ENCODE measurements at places on chromosomes 1 and 21.

- DNase-seq, result no peak
Measured at GRCh38 chr21:42865776-42866160, 13.6 kb downstream of the WDR4 start.

GRCh38 chr21:44363278-44363677, 9.9 kb downstream of the TRPM2 start:
- no peak for DNase-seq

DNA sequence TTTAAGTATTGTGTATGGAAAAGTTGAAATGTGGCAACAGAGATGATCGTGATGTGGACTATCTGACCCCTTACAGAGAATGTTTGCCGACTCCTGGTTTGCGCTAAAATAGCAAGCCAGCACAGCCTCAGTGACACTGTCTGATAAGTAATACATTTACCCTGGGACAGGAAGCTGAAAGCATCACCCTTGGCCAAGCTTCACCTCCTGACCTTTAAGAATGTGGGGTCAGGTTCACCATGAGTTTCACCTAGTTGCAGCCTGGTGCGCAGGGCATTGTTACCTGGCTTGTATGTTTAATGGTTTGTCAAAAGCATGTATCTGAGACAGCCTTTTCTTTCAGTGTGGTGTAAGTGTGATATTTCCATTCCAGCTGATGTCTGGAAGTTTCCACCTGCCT, 29.2 kb downstream of the TRAF5 start:
- DNase-seq, result no peak

DNA sequence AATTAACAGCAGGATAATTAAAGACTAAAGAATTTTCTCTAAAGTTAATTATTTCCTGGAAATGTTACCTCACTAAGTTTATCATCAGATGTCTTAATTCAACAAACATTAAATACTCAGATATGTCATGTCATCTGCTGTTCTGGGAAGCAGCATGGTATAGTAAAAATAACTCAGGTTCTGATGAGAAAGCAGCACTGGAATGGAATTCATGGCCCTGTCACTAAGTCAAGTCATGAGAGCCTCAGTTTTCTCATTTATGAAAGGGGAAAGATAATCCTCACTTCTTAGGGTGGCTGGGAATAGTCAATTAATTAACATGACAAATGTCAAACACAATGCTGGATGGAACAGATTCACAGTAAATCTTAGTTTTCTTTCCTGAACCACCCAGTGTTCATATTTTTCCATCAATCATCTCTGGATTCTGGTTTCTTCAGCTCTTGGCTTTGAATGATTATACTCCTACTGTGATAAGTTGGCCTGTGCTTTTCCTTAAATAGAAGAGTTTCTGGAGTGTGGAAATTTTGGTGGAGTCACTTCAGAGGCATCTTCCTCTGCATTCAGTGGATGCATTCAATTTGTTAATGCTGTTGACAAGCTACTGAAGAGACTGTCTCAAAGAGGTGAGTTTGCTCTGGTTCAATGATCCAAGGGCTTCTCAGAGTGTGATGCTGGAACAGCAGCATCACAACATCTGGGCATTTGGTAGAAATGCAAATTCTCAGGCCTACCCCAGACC, 319.4 kb downstream of the KCNH1 start:
- DNase-seq, result no peak

GRCh38 chr21:33240404-33240803, 10.7 kb downstream of the IFNAR2 start:
- DNase-seq, result no peak

GRCh38 chr1:90768098-90768497, 51.0 kb upstream of the BARHL2 start:
- DNase-seq, result no peak

DNA sequence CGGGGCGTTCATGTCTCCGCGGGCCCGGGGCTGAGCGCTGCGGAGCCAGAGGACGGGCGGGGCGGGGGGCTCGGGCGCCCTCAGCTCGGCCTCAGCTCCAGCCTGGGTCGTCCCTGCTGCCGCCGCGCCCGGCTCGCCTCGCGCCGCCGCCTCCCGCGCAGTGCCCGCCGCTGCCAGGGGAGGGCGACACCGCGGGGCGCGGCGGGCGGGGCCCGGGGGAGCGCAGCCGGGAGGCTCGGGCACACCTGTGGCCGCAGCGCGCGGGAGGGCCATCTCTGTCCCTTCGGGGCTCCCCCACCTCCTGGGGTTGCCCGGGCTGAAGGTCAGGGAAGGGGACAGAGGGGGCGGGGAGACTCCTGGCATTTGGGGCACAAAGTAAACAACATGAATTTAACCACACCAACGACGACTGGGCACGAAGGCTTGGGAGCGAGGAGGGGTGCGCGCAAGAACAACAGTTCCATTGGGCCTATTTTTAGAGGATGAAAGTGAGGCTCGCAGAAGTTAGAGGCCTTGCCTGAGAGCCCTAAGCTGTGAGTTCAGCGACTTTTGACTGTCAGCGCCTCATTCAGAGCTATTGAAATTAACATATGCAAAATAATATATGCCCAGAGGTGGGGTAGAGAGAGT, at the start of gene FAM131C:
Gene FAM131C, minus strand, starts transcription at position 162 of the 630 bp plus-strand sequence. CDS start 209 bp downstream, outside the sequence.
- DNase-seq, result peak; percentile 7

DNA sequence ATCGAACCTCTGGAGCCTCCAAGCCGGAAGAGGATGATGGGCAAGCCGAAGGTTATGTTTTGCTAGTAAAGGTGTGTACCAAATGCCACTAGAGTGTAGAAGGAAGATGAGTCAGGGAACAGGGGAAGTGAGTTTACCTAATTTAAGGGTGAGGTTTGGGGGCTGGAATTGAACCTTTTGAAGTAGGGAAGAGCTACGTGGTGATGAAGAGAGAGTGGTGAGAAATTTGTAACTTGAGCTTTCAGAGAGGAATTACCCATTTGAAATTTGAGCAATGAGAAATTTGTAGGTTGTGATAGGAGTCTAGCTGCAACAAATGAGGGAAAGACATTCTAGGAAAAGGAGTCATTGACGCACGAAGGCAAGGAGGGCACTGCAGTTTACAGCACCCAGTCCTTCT, 70.0 kb upstream of the TENT5C start:
- DNase-seq, result no peak

- DNase-seq, result no peak
Measured at GRCh38 chr21:38852278-38852677, 46.5 kb downstream of the ETS2 start.

DNA sequence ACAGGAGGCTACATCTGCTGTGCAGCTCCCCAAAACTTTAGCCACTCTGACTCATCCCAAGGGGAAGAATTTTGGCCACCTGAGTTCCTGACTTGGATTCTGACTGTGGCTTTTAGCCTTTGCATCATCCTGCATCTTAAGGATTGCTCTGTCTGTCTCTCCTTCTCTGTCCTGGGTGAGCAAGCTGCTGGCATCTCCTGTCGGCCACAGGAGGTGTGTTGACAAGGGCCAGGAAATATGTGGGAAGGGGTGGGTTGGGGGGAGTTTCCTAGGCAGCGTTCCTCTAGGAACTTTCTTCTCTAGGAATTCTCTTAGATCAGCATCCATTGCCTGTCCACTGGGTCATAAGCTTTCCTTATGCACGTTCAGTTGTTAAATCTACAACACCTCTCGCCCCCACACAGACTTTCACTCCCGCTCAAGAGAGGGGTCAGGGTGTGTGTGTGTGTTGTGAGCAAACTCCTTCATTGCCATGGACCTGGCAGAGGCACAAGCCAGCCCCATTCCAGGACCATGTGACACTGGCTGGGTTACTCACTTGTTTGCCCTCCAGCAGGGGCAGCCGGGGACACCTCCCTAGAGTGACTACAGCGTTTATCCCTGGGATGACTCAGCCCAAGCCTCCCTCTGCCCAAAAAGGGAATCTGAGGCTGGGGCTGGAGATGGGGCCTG, 145.0 kb upstream of the DUSP10 start:
- no peak for DNase-seq

GRCh38 chr1:230292689-230293389, 133.3 kb downstream of the PGBD5 start:
- no peak for DNase-seq

GRCh38 chr1:202857136-202857610, 31.8 kb downstream of the RABIF start:
- no peak for DNase-seq

DNA sequence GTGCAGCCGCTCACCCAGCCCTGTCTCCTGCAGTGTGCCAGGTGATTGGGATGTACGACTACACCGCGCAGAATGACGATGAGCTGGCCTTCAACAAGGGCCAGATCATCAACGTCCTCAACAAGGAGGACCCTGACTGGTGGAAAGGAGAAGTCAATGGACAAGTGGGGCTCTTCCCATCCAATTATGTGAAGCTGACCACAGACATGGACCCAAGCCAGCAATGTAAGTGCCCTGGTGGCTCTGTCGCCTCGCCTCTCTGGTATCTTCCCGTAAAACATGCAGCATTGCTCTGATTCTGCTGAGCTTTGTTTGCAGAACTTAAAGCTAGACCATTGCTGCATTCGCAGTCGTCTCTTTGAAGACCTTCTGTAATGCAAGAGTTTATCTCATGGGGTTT, 79.2 kb downstream of the ATP5PO start:
- no peak for DNase-seq

- DNase-seq, result no peak
Measured at GRCh38 chr1:100747771-100748170, 28.2 kb downstream of the VCAM1 start.

DNA sequence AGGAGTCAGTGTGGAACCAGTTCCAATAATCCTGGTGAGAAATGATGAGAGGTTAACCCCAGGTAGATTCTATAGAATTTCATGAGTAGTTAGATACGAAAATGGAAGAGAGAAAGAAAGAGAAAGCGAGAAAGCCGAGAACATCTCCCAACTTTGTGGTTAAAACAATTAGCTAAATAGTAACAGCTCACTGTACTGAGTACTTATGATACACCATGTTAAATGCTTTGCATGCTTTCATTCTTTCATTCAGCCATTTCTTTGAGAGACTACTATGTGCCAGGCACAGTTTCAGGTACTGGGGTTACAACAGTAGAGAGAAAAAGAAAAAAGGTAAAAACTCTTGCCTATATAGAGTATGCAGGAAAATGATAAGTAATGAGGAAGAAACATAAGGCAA, 109.7 kb upstream of the SYT6 start:
- DNase-seq, result no peak
